Effector CD8-positive, alpha-beta T cell (primary cell): ENCODE measurements at places on chromosomes 11 and 22.

GRCh38 chr22:40477683-40478337 lies 107.4 kb downstream of the SGSM3 start:
- no peak for DNase-seq

- no peak for DNase-seq
Observed at GRCh38 chr11:23502826-23503225, 642.6 kb upstream of the CCDC179 start.

DNA sequence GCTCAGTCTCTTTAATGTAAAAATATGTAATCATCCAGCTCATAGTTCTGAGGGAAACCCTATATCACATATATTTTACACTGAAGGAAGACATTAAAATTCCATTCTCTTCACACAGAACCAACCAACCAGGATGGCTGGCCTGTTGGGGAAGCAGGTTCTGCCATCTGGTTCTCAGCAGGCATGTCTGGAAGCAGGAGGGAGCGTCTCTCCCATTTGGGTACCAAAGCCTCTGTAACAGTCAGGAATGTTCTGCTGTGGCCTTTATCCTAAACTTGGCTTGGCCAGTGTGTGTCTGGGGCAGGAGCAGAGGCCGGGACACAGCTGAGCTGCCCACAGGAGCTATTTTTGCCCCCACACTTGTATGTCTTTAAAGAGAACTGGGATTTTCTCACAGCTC lies 29.2 kb downstream of the SGSM3 start:
- DNase-seq: no peak

- no peak for DNase-seq
Observed at GRCh38 chr11:72586321-72587090, 87.7 kb downstream of the PDE2A start.

DNA sequence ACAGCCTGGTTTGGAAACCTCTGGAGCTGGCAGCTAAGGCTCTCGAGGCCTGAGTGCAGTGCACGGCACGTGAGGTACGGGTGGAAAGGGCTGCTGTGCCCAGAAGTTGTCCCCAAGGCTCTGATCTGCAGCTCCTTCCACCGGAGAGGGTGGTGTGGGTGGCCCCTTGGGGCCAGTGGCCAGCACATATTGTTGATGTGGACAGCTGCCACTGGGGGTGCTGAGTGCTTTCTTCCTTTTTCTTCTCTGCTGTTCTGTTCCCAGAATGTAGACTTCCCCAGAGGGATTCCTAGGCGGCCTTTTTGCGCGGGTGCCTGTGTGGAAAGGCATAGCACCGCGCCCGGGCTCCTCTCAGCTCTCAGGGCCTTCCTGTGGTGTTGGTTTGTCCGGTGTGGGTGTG lies 1476.5 kb downstream of the TBC1D22A start:
- DNase-seq: no peak

GRCh38 chr11:135004495-135004894 lies 592.5 kb upstream of the B3GAT1 start:
- no peak for DNase-seq

- no peak for DNase-seq
Observed at GRCh38 chr11:29914203-29914930, 102.5 kb downstream of the KCNA4 start.

DNA sequence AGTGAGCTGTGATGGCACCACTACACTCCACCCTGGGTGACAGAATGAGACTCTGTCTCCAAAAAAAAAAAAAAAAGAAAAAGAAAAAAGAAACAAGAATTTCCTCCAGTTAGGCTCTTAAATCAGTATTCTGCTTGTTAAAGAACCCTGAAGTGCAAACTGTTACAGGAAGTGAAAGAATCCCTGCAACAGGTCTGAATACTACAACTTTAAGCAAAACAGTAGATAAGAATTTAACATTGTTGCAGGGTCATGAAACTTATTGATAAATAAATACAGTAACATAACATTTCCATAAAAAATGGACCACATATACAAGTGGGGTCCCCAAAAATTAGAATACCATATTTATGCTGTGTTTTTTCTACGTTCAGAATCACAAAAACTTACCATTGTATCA lies 35.8 kb downstream of the FCHSD2 start:
- no peak for DNase-seq

- DNase-seq: no peak
Observed at GRCh38 chr11:101862391-101863233, 52.2 kb upstream of the CEP126 start.

- DNase-seq: no peak
Observed at GRCh38 chr11:12099132-12099873, 11.1 kb upstream of the MICAL2 start.

DNA sequence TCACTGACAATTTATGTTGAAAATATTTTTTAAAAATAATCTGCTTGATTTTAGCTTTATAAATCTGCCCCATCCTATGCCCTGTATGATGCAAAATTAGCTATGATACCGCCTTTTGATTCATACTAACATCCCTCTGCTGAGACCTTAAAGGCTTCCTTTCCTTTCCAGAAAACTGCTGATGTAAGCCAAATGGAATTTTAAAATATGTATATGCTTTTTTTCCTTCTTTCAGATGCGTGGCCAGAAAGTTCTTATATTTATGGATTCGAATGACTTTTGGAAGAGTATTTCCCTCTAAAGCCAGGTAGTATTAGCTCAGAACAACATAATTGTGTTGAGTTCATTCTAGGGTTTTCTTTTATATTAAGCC lies 34.5 kb downstream of the SFI1 start:
- no peak for DNase-seq

GRCh38 chr11:72831521-72832300 lies 17.5 kb downstream of the ATG16L2 start:
- DNase-seq: peak; percentile 44

DNA sequence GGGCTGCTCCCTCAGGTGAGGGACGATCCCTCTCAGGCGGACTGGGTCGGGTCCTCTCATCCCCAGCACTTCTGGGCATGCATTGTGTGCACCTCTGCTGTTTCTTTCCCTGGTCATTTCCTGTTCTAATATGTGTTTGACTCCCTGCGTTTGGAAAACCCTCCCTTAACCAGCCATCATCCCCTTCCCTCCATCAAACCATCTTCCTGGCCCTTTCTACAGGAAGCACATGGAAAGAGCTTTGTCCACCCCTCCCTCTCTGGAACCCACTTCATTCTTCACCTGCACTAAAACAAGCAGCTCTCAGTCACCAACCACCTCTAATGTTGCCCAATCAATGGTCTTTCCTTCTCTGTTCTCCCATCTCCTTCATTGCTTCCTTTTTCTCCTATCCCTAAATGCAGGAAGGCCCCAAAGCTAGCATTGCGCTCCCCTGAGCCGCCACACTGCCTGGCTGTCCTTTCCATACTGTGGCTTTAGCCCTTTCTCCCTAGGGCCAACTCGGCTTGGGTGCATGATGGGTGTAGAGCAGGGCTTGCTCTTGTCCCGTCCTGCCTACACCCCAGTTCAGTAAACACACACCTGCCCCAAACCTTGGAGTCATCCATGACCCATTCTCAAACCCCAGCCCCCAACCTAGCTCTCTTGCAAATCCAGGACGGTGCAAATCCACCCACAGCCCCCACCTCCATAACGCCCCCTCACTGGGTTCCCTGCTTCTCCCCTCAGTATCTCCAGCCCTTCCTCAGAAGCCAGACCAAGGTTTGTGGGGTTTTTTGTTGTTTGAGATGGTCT lies 5.4 kb upstream of the GAS2L1 start:
- DNase-seq: no peak

DNA sequence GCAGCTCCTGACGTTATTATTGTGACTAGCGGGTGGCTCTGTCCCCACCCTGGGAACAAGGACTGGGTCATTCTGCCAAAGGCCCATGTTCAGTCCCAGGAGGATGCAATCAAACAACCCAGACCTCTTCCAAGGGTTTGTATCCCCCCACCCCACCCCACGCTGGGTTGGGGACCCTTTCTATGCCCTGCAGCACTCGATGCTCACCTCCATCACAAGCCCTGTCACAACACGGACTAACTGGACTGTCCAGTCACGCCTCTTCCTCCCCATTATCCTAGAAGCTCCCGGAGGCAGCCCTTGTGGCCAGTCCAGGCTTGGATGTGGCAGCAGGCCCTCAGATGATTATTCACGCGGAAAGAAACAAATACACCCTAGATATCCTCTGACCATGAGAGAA lies 3.7 kb downstream of the SHANK2 start:
- no peak for DNase-seq

- no peak for DNase-seq
Observed at GRCh38 chr11:63779039-63779438, 10.5 kb upstream of the ZFTA start.

- no peak for DNase-seq
Observed at GRCh38 chr11:88277349-88277915, 60.1 kb downstream of the CTSC start.

DNA sequence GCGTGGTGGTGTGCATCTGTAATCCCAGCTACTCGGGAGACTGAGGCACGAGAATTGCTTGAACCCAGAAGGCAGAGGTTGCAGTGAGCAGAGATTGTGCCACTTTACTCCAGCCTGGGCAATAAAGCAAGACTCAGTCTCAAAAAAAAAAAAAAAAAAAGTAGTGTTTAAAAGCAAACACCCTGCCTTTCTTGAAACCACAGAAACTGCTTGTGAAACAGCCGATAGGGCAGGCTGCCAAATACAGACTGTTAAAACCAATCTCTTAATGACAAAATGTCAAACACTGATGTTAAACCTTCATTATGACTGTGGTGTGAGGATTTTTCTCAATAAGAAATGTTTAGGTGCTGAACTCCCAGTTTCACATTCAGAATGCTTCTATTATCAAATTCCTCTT lies 27.3 kb downstream of the MARK2 start:
- DNase-seq: peak; percentile 37

DNA sequence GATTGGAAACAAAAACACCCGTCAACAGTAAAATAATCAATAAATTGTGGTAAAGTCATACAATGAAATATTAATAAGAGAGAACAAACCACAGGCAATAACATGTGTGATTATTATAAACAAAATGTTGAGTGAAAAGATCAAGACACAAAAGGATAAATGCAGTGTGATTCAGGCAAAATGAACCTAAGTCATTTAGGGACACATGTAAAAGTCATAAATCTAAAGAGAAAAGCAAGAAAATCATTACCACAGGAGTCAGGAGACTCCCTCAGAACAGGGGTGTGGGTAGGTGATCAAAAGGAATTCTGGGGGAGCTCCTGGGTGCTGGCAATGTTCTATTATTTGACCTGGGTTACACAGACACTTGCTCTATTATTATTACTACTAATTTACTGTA lies 47.9 kb upstream of the PPP2R1B start:
- DNase-seq: no peak
